ENCODE measurements at places on chromosomes 5 and 9.

- no peak for DNase-seq
These were observed 516.3 kb upstream of the ZNF608 start for GRCh38 chr5:125262782-125263181.

- DNase-seq: no peak
These were observed 133.1 kb upstream of the FBXL7 start for GRCh38 chr5:15366676-15367391.

DNA sequence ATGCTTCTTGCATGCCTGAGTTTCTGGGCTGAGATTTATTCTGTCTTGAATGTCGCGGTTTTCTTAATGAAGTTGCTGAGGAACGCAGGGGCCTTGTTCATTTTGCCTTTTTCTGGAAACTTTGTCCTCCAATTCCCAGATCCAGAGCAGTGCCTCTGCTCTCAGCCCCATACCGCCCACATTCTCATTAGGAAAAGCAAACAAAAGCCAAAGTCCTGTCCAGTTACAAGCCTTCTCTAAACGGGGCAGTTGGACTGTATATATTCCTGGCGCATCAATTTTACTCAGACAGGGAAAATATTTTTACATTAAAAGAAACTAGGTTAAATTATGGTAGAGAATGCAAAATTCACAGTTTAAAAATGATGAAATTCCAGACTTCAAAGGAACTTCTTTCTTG, 1.2 kb upstream of the PSAT1 start:
- DNase-seq: no peak

DNA sequence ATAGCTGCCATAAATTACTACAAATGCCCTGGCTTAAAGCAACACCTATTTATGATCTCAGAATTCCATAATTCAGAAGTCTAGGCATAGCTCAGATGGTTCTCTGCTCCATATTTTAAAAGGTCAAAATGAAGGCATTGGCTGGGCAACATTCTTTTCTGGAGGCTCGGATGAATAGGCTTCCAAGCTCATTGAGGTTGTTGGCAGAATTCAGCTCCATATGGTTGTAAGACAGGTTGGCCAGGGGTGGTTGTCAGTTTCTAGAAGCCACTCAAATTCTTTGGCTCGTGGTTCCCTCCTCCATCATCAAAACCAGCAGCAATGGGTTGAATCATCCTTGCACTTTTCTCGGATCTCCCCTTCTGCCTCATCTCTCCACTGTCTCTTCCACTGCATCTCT, 49.4 kb downstream of the TGFBR1 start:
- no peak for DNase-seq

- DNase-seq: no peak
These were observed 38.1 kb upstream of the HNRNPA0 start for GRCh38 chr5:137792303-137792702.

DNA sequence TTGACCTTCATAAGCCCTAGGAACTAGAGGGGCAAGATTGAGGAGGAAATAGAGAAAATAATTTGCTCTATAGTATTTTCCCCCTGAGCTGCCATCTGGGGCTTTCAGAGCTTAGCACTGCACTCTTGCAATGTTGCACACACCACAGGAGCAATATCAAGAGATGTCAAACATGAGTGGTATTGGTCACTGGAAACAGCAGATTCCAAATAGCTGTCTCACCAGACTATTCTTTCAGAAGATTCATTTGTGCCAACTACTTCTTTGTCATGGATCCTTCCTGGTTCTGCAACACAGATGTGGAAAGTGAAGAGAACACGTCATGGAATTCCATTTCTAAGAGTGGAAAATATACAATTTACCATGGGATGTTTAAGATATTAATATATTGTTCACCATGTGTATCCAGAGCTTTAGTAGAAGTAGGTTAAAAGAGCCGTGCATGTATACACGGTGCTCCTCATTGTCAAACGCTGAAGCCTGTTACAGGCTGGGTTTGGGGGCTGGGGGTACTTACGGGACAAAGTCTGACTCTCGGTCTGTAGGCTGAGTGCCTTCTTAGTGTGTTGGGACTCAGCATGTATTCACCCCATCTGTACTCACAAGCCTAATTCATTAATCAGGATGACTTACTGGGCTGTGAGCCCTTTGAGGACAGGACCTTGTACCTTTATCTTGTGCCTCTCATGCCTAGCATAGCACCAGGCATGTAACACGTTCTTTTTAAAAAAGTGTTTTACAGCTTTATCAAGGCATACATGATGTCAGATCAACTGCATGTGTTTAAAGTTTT, 31.4 kb upstream of the GDNF start:
- DNase-seq: no peak

- peak; percentile 71 for DNase-seq
These were observed at the start of gene ZDHHC11 for GRCh38 chr5:850511-851006. Gene ZDHHC11, minus strand, starts transcription at chr5:850986. Its CDS starts 384 bp downstream, at chr5:850602.

DNA sequence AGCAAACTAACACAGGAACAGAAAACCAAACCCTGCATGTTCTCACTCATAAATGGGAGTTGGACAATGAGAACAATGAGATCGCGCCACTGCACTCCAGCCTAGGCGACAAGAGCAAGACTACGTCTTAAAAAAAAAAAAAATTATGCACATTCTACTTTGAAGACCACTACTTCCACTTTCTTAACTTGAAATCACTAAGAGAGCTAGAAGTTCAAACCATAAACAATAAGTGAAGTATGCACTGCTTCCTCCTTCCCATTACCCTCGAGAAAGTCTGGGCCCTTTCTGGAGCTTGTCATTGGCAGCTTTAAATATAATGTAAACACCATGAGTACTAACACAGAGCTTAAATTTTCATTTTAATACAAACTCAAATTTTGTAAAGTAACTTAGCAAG, 94.9 kb downstream of the TLE1 start:
- no peak for DNase-seq

DNA sequence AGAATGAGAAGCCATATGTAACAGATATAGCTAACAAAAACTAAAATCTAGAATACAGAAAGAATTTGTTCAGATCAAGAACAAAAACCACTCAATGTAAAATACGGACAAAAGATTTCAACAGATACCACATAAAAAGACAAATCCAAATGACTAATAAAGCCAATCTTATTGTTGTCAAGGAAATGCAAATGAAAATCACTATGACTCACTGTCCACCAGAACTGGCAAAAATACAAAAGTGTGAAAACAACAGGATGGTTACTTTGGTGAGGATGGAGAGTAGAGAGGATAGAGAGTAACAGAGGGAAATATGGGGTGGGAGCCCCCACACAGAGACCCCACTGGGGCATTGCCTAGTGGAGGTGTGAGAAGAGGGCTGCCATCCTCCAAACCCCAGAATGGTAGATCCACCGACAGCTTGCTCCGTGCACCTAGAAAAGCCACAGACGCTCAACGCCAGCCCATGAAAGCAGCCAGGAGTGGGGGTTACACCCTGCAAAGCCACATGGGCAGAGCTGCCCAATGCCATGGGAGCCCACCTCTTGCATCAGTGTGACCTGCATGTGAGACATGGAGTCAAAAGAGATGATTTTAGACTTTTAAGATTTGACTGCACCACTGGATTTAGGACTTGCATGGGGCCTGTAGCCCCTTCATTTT, 15.2 kb upstream of the RHOBTB3 start:
- no peak for DNase-seq

DNA sequence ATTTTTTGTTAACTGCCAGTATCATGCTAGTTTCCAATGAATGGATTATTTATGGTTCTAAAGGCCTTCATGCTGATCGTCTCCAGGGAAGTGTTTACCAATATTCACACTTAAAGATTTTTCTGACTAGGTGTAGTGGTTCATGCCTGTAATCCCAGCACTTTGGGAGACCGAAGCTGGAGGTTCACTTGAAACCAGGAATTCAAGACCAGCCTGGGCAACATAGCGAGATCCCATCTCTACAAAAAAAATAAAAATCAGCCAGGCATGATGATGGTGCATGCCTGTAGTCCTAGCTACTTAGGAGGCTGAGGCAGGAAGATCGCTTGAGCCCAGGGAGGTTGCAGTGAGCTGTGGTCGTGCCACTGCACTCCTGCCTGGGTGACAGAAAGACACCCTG, 43.5 kb downstream of the FAM13B start:
- DNase-seq: no peak

GRCh38 chr9:19298436-19299000, 68.0 kb downstream of the DENND4C start:
- DNase-seq: no peak

- DNase-seq: peak; percentile 90
These were observed 2.1 kb downstream of the MXD3 start for GRCh38 chr5:177309351-177310191.

GRCh38 chr5:111422245-111422644, 90.1 kb downstream of the STARD4 start:
- DNase-seq: no peak

- no peak for DNase-seq
These were observed 212.9 kb downstream of the MAPKAP1 start for GRCh38 chr9:125493881-125494652.

DNA sequence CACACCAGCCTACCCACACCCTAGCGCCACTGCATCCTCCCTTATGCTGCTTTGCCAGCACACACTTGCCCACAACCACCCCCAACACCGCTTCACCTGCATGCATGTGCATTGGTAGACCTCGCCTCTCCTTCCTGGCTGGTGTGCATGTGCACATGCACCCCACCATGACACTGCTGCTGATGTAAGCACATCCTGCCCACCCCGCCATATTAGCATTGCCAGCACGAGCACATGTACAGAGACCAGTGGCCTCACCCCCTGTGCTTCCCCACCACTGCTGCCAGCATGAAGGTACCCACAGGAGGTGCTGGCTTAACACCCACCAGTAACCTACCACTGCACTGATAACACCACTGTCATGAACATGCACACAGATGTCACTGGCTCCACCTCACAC, 218.2 kb downstream of the SLCO4C1 start:
- no peak for DNase-seq

DNA sequence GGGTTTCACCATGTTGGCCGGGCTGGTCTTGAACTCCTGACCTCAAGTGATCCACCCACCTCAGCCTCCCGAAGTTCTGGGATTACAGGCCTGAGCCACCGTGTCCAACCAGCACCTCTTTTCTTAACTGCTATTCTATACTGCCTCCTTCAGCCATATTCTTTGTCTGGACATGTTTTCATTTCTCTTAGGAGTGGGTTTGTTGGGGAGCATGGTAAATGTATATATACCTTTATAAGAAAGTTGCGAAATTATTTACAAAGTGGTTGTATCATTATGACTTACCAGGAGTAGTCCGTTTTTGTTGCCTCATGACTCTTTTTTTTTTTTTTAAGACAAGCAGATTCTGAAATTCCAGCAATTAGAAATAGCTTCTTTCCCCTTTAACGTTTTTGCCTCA, 38.7 kb downstream of the CDC42SE2 start:
- no peak for DNase-seq

GRCh38 chr9:122033775-122034373, 59.2 kb downstream of the TTLL11 start:
- DNase-seq: no peak

GRCh38 chr5:91938441-91938840, 555.3 kb upstream of the ARRDC3 start:
- DNase-seq: no peak

GRCh38 chr9:21996858-21997257, 2.3 kb downstream of the CDKN2B-AS1 start:
- no peak for DNase-seq

- DNase-seq: no peak
These were observed 83.4 kb downstream of the ADRB2 start for GRCh38 chr5:148909766-148910165.

- no peak for DNase-seq
These were observed 51.7 kb upstream of the NFIB start for GRCh38 chr9:14365670-14366069.

DNA sequence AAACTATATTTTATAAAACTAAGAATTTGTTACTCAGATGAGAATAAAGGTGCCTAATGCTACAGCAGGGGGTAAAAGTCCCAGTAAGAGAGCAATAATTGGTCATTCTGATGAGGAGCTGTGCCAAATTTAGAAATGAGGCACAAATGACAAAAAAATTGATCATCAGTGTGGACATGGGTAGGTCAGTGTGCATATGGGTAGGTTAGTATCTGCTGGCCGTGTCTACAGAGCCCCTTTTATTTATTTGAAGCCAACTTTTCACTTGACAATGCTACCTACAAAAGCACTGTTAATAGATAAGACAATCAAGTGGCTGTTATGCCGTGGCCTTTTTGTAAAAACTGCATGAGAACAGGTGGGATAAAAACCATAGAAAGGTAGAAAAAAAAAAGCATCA, 454.6 kb downstream of the RAB3C start:
- DNase-seq: no peak

DNA sequence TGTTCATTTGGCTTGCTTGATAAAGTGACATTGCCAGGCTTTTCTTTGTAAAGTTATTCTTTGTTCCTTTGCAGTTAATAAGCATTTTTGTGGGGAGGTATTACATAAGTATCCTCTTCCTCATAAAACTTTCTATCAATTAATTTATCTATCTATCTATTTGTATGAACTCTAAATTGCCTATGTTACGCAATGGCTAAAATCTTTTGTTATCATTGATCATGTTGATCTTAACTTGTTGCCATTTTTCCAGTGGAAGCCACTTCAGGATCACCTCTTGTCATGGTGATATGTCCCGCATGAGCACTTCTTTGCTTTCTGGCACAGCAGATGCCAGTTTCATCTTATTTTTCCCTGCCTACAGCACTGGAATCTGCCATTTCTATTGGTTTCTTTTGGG, 436.7 kb upstream of the KIF2A start:
- no peak for DNase-seq

GRCh38 chr5:31921852-31922305, 252.2 kb downstream of the GOLPH3 start:
- no peak for DNase-seq

DNA sequence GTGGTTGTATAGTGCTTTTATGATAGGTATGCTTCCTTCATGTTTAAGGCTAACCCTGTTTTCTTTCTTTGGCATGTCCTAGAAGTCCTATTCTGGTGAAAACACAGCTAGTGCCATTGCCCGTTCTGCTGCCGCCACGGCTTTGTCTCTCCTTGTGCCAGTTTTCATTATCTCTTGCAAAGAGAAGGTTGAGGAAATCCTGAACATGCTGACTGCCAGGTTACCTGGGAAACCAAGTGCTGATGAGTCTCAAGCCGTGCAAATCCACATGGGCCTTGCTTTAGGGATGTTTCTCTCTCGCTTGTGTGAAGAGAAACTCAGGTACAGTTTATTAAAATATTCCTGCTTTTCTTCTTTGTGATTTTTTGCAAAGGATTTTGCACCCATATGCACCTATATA, 102.2 kb downstream of the HACD4 start:
- no peak for DNase-seq

DNA sequence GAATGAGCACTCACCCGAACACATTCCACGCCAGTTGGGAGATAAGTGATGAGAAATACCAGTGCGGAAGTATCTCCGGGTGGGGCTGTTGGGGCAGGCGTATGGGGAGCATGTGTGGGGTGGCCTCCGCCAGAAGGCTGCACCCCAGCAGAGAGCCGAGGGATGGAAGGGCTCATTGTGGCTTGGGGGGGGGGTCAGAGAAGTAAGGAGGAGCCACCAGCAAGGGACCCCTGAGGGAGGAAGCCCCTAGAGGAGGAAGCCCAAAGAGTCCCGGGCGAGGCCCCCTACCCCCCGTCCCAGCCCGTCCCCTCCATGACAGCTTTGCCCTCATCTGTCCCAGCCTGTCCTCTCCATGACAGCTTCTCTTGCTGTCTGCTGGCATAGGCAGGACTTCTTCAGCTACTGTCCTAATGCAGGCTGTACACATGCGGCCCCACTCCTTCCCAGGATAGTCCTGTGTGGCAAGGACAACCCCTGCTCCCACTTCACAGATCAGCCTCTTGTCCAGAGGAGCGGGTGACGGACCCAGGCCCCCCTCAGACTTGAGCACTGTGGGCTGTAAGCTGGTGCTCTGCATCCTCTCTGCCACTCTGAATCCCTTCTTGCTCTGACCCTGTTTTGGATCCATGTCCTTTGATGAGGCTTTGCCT, 239.6 kb downstream of the CACNA1B start:
- DNase-seq: no peak

GRCh38 chr5:40796487-40796889, 1.7 kb downstream of the PRKAA1 start:
- no peak for DNase-seq

All from K562 (cell line).